ENCODE measurements at places on chromosomes 1 and 21. TPM values are rescaled to one million over a fixed set of nuclear protein-coding genes. Genes with fewer than 3 reads are reported as not detected.

DNA sequence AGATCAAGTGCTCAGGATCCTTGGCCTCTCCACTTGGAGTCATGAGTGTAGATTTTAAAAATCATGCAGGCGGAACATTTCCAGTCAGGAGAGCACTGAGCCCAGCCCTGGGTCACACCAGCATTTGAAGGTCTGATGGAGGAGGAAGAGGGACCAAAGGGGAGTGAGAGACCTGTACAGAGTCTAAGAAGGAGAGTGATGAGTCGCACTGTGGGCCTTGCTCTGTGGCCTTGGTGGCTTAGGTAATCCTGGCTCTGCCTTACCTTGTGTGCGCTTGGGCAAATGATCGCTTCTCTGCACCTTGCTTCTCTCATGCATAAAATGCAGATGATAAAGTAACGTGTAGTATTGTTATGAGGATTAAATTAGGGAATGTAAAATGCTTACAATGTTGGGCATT lies 225.3 kb downstream of the SDCCAG8 start:
- DNase-seq = no peak

- no peak for DNase-seq
Measured at GRCh38 chr1:23556635-23557470, 2.4 kb downstream of the ID3 start.

GRCh38 chr1:18261891-18262290 lies 154.3 kb downstream of the IGSF21 start:
- DNase-seq = no peak

DNA sequence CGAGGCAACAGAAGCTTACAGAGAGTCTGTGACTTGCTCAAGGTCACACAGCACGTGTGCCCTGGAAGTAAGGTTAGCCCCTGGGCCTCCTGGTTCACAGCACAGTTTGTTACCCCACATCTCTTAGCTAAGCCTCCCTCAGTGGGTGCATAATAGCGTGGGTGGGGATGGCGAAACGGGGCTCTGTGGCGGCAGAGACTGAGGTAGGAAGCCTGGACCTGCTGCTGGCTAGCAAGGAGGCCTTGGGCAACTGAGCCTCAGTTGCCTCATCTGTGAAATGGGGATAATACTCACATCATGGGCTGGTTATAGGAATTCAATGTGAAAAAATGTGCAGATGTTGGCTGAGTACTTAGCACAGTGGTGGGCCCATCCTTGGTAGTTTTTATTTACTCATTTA lies 596 bp downstream of the PADI4 start:
- DNase-seq = no peak

- no peak for DNase-seq
Measured at GRCh38 chr1:35175098-35175576, 17.8 kb downstream of the SFPQ start.

OR2T1 gene
- not detected for total RNA-seq

SPRR1A gene
- not detected for total RNA-seq

PCP4 gene
- total RNA-seq = not detected
